ENCODE measurements at places on chromosomes 11 and 22.

DNA sequence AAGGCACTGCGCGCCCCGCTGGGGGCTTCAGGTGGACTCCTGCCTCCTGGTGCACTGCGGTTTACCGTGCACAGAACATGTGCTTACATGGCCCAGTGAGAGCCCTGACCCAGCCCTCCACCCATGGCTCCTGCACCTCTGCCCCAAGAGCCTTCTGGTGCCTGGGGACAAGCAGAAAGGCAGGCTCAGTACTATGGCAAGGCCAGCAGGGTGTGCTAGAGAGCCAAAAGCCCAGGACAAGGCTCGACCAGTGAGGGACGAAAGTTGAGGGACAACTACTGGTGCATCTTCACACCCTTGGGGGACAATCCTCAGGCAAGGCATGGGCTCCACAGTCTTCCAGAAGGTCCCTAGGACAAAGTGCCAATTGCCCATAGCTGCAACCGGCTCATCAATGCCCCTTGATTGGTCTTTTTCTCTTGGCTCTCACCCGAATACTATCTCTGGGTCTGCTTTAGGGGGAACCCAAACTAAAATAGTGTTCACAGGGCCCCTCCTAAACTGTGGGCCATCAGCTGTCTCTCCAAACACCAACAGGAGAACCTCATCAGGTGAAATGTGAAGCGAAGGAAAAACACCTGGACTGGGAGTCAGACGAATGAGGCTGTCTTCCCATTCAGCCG, 13.5 kb downstream of the PGA5 start:
- DNase-seq, result peak; percentile 53

GRCh38 chr11:30893318-30893717, 307.2 kb upstream of the MPPED2 start:
- no peak for DNase-seq

DNA sequence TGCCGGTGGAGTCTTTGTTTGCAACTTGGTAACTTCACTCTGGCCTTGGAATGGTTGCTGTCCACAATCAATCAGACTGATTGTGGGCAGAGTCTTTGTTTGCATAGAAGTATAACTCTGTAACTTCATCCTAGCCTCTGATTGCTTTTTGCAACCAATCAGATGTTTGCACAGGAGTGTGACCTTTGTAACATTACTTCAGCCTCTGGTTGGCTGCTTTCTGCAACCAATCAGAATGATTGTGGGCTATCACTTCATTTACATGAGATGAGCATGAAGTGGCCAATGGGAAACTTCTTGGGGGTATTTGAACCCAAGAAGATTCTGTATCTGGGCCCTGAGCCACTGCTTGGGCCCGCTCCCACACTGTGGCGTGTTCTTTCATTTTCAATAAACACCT, 79.6 kb upstream of the CLDN5 start:
- DNase-seq, result no peak

DNA sequence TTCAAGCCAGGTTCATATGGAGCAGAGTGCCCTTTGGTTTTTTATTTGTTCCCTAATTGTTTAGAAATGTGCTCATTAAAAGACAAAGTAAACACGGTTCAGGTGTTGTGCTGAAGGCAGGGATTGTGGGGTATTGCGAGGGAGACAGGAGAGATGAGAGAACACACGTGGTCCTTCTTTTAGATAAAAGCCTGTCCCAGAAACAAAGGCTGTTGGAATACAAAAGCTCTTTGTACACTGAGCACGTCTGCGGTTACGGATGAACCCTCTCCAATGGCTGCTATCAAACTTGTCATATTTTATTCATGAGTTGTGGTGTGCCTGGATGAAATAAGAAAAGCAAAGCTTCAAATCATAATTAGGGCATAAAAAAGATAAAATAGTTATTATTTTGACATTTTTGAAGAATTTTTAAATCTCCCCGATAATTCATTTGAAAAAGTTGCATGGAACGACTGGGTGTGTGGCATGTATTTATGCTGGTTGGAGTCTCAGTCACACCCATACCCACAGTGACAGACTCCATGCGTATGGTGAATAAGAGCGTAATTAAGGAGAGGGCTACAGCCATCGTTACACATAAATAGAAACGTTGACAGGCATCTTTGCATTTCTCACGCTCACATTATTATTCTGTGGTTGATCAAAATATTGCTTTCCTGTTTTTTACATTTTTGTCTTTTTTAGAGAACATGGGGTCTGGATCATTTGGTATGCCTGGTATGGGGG, 92.9 kb downstream of the NELL1 start:
- peak; percentile 89 for DNase-seq

DNA sequence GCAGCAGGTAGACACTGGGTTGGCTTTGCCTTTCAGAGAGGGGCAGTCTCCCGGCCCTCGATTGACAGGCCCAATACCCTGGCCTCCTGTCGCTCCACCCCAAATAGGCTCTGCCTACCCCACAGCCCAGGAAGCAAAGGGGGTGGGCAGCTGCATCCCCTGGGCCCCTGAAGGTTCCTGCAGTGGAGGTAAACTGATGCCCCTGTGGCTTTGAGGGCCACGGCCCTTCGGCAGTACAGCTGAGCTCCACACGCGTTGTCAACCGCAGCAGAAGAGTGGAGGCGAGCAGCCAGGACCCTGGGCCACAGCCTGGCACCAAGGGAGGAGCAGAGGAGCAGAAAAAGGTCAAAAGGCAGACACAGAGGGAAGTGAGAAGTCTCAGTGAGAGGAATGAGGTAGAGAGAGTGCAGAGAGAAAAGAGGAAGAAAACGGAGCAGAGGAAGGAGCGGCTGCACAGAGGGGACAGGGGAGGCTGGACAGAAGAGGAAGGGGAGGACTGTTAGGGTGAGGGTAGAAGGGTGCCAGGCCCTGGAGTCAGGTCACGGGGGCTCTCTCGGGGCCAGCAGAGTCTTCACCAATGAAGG, 64.0 kb downstream of the SLC22A12 start:
- no peak for DNase-seq

- no peak for DNase-seq
Observed at GRCh38 chr22:19728836-19729235, 5.5 kb downstream of the GP1BB start.

DNA sequence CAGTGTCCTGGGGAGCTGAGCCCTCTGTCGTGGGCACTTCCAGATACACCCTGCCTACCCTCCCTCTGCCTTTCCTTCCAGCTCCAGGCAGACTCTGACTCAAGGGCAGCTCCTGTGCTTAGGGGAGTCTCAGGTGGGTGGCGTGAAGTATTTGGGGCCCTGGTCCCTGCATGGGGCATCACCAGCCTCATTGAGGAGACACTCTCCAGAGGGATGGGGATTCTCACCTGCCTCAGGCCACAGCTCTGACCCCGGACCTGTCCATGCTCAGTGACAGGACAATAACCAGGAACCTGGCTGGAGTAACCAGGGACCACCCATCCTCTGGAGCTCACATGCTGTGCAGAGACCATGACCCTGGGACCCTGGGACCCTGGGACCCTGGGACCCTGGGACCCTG, 41.2 kb downstream of the GGTLC2 start:
- no peak for DNase-seq

DNA sequence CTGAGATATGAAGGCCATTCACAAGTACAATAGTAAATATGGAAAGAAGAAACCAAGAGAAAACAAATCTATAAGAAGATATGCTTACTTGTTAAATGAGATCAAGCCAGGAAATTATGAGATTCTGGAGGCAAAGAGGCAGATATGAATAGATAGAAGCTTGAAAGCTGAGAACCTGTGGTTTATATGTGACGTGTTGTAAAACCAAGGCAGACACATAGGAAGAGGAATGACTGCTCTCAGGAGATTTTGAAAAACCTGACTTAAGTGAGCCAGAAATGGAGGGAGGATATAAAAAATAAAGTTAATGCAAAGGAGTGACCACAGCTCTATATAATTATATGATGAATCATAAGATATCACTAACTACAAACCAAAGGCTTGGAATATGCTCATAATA, 1160.5 kb upstream of the CNTN5 start:
- no peak for DNase-seq

DNA sequence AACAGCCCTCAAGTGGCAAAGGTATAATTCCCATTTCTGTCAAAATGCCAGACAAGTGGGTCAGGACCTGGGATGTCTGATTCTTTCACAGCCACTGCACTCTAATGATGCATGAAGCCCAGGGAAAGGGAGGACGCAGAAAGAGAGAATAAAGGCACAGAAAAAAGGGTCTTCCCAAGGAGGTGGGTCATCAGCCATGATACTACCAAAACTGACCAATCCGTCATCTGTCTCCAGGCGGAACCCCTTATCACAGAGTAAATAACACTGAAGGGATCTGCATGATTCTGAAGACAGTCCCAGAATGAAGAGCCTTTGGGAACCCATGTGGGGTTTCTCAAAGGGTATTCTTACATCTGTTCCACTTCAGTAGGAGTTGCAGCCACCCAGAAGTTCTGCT, 73.8 kb upstream of the OPCML start:
- DNase-seq, result no peak

DNA sequence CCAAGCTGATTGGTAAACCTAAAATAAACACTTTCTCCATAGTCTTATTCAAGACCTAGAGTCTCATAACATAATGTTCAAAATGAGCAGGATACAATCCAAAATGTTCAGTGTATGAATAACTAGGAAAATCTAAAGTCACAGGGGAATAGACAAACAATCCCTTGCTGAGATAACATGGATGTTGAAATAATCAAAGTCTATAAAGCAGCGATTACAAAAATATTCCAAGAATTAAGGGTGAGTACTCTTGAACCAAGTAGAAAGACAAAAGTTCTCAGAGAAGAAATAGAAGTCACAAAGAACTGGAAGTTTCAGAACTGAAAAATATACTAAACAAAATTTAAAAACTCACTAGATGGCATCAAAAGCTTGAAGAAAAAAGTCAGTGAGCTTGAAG, 561.0 kb downstream of the INSC start:
- no peak for DNase-seq

GRCh38 chr11:125289419-125290098, 125.0 kb downstream of the PKNOX2 start:
- DNase-seq, result peak; percentile 79

DNA sequence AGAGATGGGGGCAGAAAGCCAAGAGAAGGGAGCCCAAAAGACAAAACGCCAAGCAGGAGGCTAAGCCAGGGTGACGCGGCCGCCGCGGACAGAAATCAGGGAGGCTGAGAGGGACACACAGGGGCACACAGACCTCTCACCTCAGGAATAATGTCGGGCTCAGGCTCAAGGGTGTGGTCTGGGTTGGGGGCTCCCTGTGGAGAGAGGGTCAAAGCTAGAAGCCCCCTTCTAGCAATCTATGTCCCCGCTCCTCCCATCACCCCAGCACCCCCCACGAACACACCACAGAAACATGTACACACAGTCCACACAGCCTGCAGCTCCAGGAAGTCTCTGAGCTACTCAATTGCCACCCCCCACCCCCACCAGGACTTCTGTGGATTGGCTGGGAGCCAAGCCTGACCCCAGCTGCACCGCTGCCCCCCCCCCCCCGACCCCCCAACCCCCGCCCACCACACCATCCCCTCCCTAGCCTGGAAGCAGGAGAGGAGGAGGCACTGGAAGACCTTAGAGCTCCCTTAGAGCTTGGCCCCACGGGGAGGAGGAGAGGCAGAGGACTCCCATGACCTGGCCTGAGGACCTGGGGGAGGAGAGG, 6.9 kb downstream of the BCL9L start:
- DNase-seq, result no peak

GRCh38 chr11:45102810-45103621, 43.4 kb upstream of the PRDM11 start:
- peak; percentile 47 for DNase-seq

- DNase-seq, result no peak
Observed at GRCh38 chr11:115886422-115886733, 382.2 kb upstream of the CADM1 start.

DNA sequence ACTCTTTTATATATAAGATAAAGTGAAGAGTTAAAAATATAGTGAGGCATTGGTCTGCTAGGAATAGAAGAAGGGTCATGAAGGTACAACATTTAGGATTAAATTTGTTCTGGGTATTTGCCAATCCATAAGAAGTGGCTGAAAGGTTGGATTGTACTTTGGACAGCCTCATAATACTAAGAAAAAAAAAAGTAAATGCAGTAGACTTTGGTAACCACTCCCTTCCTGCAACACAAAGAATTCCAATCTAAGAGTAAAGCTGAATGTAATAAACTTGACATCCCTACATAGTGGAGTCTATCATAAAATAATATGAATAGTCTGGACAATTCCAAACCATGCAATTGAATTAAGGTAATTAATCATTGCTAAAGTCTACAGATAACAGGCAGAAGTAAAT, 2294.4 kb downstream of the LRRC4C start:
- no peak for DNase-seq

DNA sequence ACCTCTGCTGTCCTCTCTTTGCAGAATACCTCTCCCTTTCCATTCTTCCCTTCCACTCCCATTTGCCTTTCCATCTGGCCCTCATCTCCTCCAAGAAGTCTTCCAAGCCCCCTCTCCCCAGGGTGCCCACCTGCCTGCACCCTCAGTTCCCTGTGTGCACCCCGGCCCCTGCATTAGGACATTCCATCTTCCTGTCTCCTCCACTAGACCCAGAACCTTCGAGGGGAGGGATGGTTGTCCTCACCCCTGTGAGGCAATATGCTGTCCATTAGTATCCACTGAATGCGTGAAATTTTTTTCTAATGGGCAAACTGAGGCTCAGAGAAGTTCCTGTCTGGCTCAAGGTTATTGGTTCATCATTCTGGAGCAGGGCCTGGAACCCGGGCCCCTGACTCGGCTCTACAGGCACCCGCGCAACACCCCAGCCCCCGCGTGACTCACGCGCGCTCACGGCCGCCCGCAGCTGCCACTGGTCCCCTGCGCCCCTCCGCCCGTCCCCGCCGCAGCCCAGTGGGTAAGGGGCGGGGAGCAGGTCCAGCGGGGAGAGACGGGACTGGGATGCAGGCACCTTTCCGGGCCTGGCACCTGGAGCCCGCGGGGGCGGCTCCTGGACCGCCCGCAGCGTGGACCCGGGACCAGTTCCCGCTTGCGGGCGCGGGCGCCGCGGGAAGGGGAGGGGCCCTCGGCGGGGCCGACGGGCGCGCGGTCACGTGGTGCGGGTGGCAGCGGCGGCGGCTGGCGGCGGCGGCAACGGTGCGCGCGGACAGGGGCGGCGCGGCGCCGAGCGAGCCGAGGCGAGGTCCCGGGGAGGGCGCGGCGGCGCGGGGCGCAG, 7.0 kb downstream of the SEPTIN3 start:
- peak; percentile 40 for DNase-seq

- no peak for DNase-seq
Observed at GRCh38 chr22:25365491-25366261, 146.2 kb downstream of the CRYBB2 start.

DNA sequence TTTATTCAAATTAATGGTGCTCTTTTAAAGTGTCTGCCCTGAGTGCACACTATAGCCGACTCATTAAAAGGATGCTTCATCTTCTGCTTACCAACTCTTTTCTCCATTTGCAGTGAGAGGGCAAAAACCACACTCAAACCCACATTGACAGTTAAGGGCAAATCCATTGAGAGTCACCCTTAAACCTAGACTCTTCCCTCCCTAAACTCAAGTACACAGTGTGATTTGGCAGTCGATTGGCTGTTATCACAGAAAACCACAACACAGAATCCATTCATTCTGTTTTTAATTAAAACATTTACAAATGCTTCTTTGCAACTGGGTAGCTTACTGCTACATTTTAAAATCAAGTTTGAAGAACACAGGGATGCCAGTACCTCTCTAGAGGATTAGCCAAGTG, 120.0 kb downstream of the CADM1 start:
- no peak for DNase-seq

- DNase-seq, result no peak
Observed at GRCh38 chr11:126498281-126498680, 142.8 kb downstream of the ST3GAL4 start.
